ENCODE measurements at places on chromosomes 11 and 22.

- DNase-seq = no peak
Measured at GRCh38 chr22:50624347-50625130, 3.4 kb downstream of the ARSA start.

GRCh38 chr22:49930596-49931412 is 12.4 kb downstream of the CRELD2 start:
- peak; percentile 61 for DNase-seq

DNA sequence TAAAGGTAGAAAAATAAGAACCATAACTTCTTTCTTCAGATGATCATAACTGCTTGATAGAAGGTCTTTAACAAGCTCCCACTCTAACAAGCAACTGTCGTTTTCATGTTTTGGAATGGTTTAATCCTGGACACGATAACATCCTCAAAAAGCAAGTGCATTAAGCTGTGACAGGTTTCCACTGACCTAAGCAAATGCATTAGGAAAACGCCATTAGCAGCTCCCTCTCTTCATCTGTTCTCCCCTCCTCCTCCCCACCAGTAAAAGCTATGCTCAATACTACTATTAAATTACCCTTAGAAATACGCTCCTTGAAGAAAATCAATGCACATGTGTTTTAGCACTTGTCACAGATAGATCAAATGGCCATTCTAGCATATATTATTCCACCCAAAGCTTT is 729.4 kb downstream of the OPCML start:
- DNase-seq = no peak

- DNase-seq = no peak
Measured at GRCh38 chr11:95254716-95255115, 23.7 kb upstream of the SESN3 start.

GRCh38 chr22:29755889-29756288 is 10.9 kb downstream of the ZMAT5 start:
- no peak for DNase-seq
